ENCODE measurements at places on chromosomes 2 and 18.

DNA sequence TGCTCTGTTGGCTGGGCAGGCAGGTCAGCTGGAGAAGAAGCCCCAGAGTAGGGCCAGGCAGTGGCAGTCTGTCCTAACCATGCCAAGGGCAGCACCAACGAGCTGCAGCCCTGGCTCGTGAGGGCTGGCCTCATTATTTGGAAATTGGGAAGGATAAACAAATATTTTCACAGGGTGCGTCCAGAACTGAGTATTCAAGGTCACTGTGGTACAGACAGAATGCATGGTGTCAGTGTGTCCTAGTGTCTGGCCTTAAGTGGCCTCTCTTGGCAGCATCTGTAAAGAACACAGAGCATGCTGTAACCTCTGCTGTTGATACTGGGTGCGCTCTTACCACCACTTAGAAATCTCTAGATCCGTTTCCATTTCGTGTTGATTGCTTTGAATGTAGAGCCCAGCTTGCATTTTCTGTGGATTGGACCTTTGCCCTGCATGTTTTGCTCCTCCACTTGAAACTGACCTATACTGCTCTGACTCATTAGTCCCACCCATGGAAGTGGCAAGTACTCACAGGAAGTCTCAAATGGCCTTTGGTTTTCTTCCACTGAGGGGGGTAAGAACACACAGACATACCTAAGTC, 88.2 kb downstream of the GREB1L start:
- no peak for DNase-seq

DNA sequence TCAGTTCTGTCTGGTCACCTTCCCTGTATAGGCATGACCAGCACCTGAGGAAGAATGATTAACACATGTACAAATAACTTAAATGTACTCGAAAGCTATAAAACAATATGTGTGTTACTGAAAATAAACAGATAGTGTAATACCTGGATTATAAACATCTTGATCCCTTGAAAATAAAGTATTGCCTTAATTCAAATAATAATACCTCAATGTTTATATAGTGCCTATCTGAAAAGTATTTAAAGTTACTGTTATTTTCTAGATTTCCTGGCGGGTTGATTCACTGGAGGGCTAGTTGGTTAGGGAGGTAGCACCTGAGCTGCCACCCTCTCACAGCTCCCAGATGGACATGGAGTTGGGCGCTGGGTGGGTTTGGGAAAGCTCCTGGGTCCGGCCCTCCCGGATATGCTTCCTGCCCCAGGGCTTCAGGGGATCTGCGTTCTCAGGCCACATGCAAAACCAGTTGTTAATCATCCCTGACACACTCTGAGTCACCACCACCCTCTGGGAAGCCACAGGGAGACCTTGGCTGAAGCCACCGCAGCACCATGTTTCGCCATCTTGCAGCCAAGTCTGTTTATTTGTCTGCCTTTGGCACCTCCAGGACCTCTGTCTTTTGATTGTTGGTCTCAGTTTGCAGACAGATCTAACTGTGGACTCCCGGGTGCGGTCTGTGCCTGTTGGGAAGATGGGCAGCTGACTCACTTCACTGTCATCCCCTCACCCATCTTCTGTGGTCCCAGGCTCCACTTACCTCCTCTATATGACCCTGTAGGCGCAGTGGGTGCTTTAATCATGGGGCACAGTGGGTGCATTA, 35.3 kb downstream of the RAB31 start:
- no peak for DNase-seq

- no peak for DNase-seq
Measured at GRCh38 chr2:75525434-75526310, 35.1 kb downstream of the EVA1A start.

DNA sequence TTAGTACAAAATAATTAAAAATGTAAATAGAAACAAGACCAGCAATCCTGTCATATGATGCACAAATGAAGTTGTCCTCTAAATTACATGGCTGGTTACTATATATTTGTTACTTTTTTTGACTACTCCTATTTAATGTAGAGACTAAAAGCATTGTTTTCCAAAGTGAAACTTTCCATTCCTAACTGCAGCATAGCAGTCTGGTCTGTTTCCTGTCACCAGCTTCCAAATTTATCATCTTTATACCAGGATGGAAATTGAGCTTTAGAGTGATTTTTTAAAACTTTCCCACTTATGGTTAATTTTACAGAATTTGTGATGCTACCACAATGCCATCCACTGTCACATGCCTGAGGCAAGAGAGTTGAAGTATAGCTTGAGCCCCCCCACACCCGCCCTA, 33.5 kb upstream of the RAB27B start:
- DNase-seq, result no peak

DNA sequence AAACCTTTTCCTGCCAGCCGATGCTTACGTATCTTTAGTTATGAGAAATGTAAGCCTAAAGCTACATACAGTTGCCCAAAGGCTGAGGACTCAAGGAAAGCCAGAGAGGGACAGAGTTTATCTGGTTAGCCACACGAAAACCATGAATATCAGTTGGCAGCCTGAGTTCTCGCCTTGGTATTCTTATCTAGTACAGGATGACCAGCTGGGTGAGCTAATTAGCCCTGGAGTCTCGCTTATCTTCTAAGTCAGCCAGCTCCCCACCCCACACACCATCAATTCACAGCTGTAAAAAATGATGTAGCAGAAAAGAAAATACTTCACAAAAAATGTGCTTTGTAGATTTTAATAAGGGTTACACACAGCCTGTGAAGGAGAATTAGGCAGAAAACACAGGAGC, 617.5 kb upstream of the SOX11 start:
- no peak for DNase-seq

- DNase-seq, result no peak
Measured at GRCh38 chr2:53945538-53945937, 25.3 kb downstream of the PSME4 start.

DNA sequence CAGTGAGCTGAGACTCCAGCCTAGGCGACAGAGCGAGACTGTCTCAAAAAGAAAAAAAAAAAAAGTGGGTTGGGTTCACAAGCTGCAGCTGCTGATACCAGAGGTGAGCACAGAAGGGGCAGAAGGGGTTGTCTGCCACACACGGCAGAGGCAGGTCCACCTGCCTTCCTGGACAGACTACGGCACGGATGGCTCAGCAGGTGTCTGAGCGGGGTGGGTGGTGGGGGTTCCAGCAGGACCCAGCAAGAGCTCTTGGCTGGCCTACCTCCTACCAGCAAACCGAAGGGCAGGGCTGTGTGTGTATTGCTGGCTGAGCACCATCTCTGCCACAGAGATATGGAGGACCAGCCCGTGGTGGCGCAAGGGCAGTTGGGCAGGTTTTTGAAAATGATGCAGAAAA, 130.4 kb upstream of the ASB18 start:
- no peak for DNase-seq

DNA sequence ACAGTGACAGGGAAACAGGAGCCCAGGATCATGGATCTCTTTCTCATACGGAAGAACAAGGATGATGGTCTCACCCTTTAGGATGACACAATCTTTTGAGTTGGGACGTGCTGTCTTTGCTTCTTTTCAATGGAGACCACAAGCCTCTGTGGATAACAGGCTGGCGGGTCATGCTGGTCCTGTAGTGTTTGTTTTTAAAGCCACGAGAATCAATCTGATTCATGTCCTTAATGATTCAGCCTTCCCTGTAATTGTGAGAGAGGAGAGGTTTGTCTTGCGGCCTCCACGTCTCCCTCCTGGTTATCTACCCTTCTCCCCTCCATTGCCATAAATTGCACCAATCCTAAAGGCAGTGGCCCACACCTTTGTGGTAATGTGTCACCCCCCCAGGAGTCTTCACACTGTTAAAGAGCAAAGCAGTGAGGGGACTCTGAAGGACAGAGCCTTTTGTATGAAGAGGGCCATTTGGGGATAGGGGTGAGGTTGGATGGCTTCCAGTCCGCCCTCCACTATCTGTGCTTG, 87.7 kb upstream of the TGFA start:
- no peak for DNase-seq

- DNase-seq, result no peak
Measured at GRCh38 chr2:116809109-116809508, 1005.4 kb upstream of the DDX18 start.

- DNase-seq, result no peak
Measured at GRCh38 chr2:153408710-153409385, 69.7 kb downstream of the RPRM start.

DNA sequence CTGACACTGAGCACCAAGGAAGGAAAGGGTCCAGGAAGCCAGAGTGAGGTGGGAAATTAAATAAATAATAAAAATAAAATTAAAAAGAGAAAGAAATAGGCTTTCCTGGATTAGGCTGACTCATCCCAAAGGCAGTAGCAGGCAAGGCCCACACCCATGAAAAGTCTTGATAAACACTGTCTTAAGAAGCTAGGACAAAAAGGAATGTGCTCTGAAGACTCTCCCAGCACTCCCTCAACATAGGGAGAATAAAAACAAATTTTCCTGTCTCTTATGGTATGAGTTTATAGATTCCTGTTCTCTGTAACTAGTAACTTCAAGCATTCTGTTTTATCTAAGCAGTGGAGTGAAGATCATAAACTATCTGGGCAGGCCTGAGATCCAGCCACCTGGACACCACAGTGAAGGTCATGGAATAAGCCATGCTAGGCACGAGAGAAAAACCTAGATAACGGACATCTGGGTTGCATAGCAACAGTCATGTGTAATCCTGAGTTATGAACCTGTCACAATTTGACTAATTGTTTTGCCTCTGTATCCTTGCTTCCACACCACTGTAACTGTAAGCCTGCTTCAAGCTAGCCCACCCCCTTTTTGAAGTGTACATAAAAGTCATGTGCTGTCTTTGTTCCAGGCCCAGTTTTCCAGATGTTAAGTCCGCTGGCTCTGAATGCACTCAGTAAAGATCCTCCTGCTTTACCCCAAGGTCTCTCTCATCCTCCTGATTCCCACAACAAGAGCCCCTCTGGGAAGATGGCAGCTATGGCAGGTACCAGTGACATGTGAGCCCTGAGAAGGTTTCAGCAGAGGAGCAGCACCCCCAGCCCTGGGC, 107.8 kb downstream of the NDUFA10 start:
- no peak for DNase-seq

DNA sequence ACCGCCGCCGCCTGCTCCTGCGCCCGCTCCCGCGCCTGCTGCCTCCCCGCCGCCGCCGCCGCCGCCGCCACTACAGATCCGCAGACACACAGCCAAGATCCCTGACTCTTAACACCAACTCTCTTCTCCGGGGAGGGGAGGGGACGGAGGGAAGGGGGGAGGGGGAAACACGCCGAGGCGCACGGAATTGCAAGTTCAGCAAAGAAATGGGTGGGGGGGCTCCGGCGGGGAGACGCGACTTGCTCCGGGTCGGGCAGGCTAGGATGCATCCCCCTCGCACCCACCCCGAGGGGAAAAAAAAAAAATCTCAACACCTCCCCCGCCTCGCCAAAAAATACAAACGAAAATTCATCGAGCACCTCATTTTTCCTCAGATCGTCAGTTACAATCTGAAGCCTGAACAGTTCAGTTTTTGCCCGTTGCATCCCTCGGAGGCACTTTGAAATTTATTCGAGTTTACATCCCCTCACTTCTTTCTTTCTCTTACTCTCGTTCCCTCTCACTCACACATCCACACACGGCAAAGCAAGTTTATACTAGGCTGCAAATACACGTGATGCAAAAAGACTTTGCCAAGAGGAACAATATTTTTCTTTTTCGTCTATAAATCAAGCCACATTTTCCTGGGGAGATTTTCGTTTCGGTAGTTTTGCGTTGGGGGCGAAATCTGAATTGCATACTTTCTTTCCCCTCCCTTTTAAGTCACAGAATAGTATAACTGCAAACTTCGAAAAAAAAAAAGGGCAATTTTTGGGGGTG, at the start of gene TCF4:
TCF4 (minus strand) TSS at position 82 of the 759 bp plus-strand sequence. CDS start 1,076 bp downstream, outside the sequence.
- DNase-seq, result peak; percentile 76

DNA sequence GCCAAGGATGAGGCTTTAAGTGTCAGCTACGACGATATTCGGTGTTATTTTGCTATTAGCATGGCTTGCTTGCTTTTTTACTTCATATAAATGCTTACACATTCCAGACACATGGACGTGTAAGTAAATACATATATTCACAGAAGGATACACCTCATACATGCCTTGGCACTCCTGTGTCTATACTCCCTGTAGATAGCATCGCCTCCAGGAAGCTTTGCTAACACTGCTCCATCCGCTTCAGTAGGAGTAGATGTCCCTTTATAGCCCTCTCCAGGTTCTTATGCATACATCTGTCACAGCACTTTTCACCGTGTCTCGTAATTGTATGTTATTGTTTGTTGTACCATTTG, 27.5 kb upstream of the KCTD1 start:
- DNase-seq, result no peak

- DNase-seq, result no peak
Measured at GRCh38 chr2:223943561-223944008, 1.6 kb downstream of the WDFY1 start.

GRCh38 chr2:124309563-124310138, 284.6 kb downstream of the CNTNAP5 start:
- DNase-seq, result no peak

DNA sequence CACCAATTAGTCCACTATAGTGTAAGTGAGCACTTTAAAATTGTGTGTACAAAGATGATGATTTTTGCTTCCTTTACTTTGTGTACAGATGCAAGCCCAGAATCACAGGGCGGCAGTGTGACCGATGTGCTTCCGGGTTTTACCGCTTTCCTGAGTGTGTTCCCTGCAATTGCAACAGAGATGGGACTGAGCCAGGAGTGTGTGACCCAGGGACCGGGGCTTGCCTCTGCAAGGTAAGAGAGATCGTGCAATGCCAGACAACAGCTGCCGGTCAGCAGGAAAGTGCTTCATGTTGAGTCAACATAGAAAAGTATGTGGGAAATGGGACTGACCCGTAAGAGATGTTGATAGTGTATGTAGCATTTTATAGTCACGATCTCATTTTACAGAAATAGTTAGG, 156.8 kb upstream of the TTC39C start:
- DNase-seq, result no peak

GRCh38 chr2:185738679-185739472, at the start of gene FSIP2:
Gene FSIP2, plus strand, starts transcription at chr2:185738804. Its CDS starts 91 bp downstream, at chr2:185738895.
- peak; percentile 7 for DNase-seq

DNA sequence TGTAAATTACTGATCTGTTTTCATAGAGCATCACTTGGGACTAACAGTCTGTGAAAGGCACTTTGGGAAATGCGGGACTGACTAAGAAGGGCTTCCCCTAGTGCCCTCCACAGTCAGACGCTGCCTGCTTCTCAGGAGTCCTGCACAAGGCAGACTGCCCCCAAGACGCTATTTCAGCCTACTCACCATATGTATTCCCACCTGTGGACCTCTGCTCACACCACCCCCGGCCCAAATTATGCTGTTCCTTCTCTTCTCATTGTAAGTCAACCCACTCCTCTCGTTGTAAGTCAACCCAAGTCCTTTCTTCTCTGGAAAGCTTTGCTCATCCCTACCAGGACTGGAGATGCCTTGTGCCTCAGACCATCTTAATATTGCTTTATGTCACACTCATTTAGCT, 175.3 kb downstream of the GFPT1 start:
- no peak for DNase-seq

- DNase-seq, result no peak
Measured at GRCh38 chr2:217367464-217367863, 507.6 kb upstream of the TNP1 start.

GRCh38 chr18:38362286-38362792, 796.7 kb upstream of the CELF4 start:
- no peak for DNase-seq

DNA sequence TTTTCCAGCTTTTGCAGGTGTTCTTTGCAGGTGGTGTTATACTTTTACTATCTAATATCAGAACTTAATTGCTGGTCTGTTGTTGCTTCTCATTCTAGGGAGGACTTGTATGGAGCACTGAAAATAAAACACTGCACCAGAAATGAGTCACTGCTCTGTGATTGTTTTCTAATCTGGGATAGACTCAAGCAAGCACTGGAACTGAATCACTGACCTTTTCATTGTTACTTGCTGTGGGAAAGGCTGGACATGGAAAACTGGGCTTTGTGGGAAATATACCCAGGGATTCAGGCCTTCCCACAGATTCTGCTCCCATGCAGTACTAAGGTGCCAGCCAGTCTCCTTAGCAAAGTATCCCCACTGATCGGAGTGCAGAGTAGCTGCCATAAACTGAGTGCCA, 470.0 kb upstream of the GCFC2 start:
- no peak for DNase-seq
